ENCODE measurements at places on chromosomes 6 and 20. TPM values are rescaled to one million over a fixed set of nuclear protein-coding genes. Genes with fewer than 3 reads are reported as not detected.

DNA sequence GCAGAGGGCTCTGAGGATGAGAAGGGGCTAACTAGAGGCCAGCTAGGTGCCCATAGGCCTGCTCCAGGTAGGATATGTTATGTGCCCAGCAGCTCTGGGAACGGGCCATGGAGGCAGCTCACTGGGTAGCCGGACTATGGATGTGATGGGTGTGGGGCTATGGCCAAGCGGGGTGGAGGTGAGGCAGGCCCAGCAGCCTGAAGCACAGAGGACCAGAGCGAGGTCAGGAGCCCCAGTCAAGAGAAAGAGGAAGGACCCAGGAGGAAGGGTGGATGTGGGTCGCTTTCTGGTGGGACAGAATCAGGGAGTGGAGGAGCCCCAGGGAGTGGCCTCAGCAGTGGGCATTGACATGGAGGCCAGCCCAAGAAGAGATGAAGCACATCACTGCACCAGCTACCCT, 117.9 kb upstream of the MLN start:
- H3K4me3 ChIP-seq, result no peak overlapping the region
- H3K27ac ChIP-seq, result no peak overlapping the region
- no peak for DNase-seq
- no peaks in the 10 kb centered on the region for H3K27me3 ChIP-seq

GRCh38 chr6:11076540-11076939, 17.1 kb upstream of the SMIM13 start:
- H3K27ac ChIP-seq, result no peak overlapping the region
- no peaks in the 10 kb centered on the region for H3K36me3 ChIP-seq
- DNase-seq, result no peak
- H3K27me3 ChIP-seq, result no peaks in the 10 kb centered on the region
- H3K4me3 ChIP-seq, result no peak overlapping the region
- H3K4me1 ChIP-seq, result no peaks in the 10 kb centered on the region

GRCh38 chr6:20906945-20907344, 372.7 kb downstream of the CDKAL1 start:
- H3K36me3 ChIP-seq, result no peaks in the 10 kb centered on the region
- no peak overlapping the region for H3K27ac ChIP-seq
- H3K4me3 ChIP-seq, result no peak overlapping the region
- DNase-seq, result no peak
- H3K4me1 ChIP-seq, result no peaks in the 10 kb centered on the region
- H3K27me3 ChIP-seq, result no peaks in the 10 kb centered on the region

- no peak overlapping the region for H3K27ac ChIP-seq
- H3K27me3 ChIP-seq, result peaks cover 2% of the 10 kb centered on the region
- no peaks in the 10 kb centered on the region for H3K4me1 ChIP-seq
- DNase-seq, result no peak
- H3K36me3 ChIP-seq, result no peaks in the 10 kb centered on the region
Measured at GRCh38 chr6:167153521-167153959, 4.2 kb downstream of the GPR31 start.

INSM1 gene
- 0.18 TPM for total RNA-seq

C20orf204 gene
- total RNA-seq, result 1.3 TPM
